ENCODE measurements at places on chromosomes 7 and 10. TPM values are rescaled to one million over a fixed set of nuclear protein-coding genes. Genes with fewer than 3 reads are reported as not detected.

- DNase-seq = no peak
These were observed 14.7 kb downstream of the FKBP6 start for GRCh38 chr7:73342645-73343044.

- DNase-seq = no peak
These were observed 22.3 kb downstream of the ZNF783 start for GRCh38 chr7:149284343-149284742.

DNA sequence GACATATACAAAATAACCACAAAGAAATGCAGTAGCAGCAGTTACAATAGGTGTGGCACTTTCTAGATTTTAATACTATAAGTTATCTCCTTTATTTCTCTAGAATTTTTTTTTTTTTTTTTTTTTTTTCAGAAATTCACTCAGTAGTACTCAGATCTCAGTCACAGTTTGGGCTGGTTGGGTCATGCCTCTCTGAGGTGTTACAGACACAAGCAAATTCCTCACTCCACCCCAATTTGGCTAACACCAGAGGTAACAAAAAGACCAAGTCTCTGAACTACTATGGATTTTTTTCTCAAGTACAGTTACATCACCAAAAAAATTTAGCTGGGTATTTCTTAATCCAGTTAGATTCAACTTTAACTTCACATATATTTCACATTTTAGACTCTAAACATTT lies 985.1 kb upstream of the LRRN3 start:
- DNase-seq = no peak

Gene SPDYE1
- total RNA-seq = not detected

Gene TMEM196
- not detected for total RNA-seq

Data from esophagus muscularis mucosa (tissue), 4 donors.